Stimulated activated CD4-positive, alpha-beta T cell treated with anti-CD3 and anti-CD28 coated beads, Interleukin-4, amount 100 ng/mL, for 48 hours (primary cell): ENCODE measurements at places on chromosomes 5 and 9.

DNA sequence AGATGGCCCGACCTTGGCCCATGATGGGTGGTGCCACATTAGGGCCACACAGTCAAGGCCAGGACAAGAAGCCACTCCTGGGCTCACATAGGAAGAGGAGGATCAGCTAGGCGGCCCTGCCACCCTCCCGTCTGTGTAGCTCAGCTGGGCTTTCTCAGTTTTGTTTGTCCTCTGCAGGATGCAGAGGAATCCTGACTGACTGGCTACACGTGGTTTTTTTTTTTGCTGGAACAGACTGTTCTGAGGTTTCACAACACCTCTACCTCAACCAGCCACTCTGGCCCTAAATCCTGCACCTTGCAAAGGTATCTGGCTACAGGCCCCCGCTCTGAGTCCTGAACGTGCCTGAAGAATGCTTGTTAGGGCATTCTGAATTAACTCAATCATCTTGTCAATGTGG is 88.3 kb upstream of the MSX2 start:
- DNase-seq = no peak

- no peak for DNase-seq
Measured at GRCh38 chr9:137163365-137163715, 6.5 kb downstream of the LRRC26 start.

GRCh38 chr5:26700759-26701384 is 337.5 kb downstream of the CDH9 start:
- no peak for DNase-seq

GRCh38 chr9:98215821-98216220 is 23.4 kb upstream of the CORO2A start:
- no peak for DNase-seq

- DNase-seq = no peak
Measured at GRCh38 chr5:41127967-41128690, 57.0 kb upstream of the MROH2B start.

GRCh38 chr9:14868772-14869583 is 41.2 kb downstream of the FREM1 start:
- DNase-seq = no peak

GRCh38 chr5:40681363-40682153 is 1.8 kb downstream of the PTGER4 start:
- peak; percentile 32 for DNase-seq
